Vagina (tissue), 2 donors: ENCODE measurements at places on chromosomes 4 and X. TPM values are rescaled to one million over a fixed set of nuclear protein-coding genes. Genes with fewer than 3 reads are reported as not detected.

Gene NLGN4X
- total RNA-seq = 2.5 TPM

Gene CXCL6
- total RNA-seq = 13.8 TPM

Gene ERCC6L
- total RNA-seq = 0.74 TPM

Gene CPLX1
- 0.98 TPM for total RNA-seq

Gene PCSK1N
- total RNA-seq = 15.0 TPM

Gene CENPVL2
- total RNA-seq = not detected

Gene NLRP2B
- total RNA-seq = not detected

Gene KLHL4
- total RNA-seq = 0.25 TPM

Gene DCAF4L1
- not detected for total RNA-seq

Gene GBA3
- not detected for total RNA-seq

Gene PLAC8
- total RNA-seq = not detected

Gene P2RY4
- not detected for total RNA-seq

Gene GAGE2A
- total RNA-seq = not detected

Gene ERAS
- not detected for total RNA-seq

Gene TMEM31
- not detected for total RNA-seq

Gene UNC5C
- total RNA-seq = 12.0 TPM

Gene CYBB
- total RNA-seq = 6.9 TPM

Gene RNF128
- 5.6 TPM for total RNA-seq

Gene PAK3
- 2.9 TPM for total RNA-seq

Gene HSFX3
- total RNA-seq = not detected

Gene CSAG2
- not detected for total RNA-seq

Gene CLIC2
- total RNA-seq = 15.5 TPM

Gene ZNF185
- total RNA-seq = 98.2 TPM

Gene RBM47
- 61.1 TPM for total RNA-seq

Gene ZNF711
- 2.2 TPM for total RNA-seq

Gene TCEAL3
- total RNA-seq = 32.7 TPM

Gene ADGRL3
- total RNA-seq = 16.9 TPM
